ENCODE measurements at places on chromosomes 1 and 21.

- DNase-seq = no peak
These were observed 175.5 kb downstream of the ASTN1 start for GRCh38 chr1:176989023-176989422.

GRCh38 chr1:39269791-39270342 lies 65.4 kb downstream of the MACF1 start:
- no peak for DNase-seq

GRCh38 chr1:40861224-40862003 lies 749 bp downstream of the CITED4 start:
- DNase-seq = no peak

DNA sequence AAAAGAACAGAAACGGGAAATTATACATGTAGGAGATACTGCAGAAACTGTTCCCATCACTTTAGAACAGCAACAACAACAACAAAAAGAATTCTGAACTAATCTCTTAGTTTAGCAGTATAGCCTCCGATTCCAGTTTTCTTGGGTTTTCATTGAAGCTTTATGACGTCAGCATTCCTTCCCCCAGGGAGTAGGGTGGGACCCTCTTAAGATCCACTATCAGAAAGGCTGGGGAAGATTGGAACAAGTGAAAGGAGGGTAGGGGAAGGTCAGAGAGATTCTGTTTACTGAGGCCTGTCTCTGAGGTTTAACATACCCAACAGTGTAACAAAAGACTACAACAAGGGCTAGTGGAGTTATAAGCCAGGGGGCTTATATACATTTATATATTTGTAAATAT lies 121.4 kb upstream of the OLFM3 start:
- DNase-seq = no peak

DNA sequence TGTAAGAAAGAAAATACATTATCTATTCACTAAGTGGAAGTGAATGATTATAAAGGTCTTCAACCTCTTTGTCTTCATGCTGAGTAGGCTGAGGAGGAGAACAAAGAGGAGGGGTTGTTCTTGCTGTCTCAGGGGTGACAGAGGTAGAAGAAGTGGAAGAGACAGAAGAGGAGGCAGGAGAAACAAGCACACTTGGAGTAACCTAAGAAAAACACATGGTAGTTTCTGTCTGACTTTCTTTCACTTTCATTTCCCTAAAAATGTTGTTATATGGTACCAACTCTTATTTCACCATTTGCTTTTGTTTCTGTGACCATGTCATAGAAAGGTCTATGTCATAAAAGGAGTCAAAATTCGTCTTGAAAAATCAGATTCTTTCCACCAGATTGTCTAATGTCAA lies 696.6 kb upstream of the BRINP3 start:
- no peak for DNase-seq

DNA sequence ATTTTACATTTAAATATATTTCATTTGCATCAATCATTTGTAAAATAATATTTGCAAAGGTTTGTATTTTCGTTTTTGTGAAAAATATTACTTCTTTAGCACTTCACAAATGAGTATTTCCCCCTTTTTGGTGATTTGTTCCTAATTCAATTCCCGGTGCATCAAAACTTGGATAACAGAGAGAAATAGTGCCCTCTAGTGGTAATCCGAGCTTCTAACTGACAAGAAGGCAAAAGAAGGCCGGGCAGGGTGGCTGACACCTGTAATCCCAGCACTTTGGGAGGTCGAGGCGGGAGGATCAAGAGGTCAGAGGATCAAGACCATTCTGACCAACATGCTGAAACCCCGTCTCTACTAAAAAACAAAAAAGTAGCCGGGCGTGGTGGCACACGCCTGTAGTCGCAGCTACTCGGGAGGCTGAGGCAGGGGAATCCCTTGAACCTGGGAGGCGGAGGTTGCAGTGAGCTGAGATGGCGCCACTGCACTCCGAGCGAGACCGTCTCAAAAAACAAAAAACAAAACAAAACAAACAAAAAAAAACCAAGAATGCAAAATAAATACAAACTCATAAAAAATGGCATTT lies 137.7 kb downstream of the COL11A1 start:
- DNase-seq = no peak

- DNase-seq = no peak
These were observed 377.2 kb downstream of the PLPP3 start for GRCh38 chr1:56202186-56202585.

DNA sequence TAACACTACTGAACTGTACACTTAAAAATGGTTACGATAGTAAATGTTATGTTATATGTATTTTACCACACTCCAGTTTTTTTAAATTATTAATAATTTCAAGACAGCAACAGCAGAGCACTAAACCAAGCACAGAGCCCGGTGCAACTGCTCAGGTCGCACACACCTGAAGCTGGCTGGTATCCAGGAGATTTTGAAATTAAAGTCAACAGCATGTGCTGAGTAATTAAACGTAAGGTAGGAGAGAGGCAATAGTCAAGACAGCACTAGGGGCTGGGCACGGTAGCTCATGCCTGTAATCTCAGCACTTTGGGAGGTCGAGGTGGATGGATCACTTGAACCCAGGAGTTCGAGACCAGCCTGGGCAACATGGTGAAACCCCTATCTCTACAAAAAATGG lies 35.1 kb upstream of the SLC30A10 start:
- no peak for DNase-seq

GRCh38 chr1:71014178-71014579 lies 33.4 kb downstream of the PTGER3 start:
- no peak for DNase-seq

DNA sequence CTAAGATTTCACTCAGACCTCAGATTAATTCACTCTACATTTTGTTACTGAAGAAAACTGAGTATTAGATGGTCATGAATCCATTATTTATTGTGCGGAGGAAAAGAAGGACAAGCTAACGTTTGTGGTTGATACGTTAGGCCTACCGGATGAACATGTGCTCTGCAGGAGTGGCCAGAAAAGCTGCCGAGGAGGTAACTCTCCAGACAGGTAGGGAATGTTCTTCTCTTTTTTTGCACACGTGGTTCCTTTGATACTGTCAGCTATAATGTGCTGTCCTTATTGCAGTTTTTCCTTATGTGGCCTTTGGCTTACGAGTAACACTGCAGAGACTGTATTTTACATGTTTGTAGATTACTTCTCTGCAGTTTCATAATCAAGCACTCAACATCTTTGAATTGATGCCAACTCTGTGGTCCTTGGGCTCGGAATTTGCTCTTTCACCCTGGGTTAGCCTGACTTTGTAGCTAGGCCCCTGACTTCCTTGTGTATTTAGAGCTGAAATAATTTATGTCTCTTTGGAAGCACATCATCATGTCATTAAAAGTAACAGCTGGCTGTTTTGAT lies 13.6 kb downstream of the MTR start:
- DNase-seq = no peak

GRCh38 chr1:244974550-244974949 lies 110.2 kb upstream of the HNRNPU start:
- no peak for DNase-seq

DNA sequence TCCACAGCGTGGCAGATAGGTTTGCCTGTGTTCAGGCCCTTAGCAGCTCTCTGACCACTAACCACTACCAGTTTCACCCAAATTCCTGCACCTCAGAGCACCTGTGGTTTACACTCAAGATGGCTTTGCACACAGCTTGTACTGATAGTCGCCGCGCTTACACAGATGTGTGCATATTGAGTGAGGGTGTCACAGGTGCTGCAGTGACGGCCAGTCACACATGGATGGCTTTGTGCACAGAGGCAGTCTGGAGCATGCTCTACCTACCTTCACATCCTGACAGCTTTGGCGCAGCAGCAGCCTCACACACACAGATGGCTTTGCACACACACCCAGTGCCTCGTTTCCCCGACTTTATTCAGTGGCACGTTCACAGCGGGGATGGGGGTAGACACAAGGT lies 7.5 kb downstream of the DMAP1 start:
- no peak for DNase-seq

DNA sequence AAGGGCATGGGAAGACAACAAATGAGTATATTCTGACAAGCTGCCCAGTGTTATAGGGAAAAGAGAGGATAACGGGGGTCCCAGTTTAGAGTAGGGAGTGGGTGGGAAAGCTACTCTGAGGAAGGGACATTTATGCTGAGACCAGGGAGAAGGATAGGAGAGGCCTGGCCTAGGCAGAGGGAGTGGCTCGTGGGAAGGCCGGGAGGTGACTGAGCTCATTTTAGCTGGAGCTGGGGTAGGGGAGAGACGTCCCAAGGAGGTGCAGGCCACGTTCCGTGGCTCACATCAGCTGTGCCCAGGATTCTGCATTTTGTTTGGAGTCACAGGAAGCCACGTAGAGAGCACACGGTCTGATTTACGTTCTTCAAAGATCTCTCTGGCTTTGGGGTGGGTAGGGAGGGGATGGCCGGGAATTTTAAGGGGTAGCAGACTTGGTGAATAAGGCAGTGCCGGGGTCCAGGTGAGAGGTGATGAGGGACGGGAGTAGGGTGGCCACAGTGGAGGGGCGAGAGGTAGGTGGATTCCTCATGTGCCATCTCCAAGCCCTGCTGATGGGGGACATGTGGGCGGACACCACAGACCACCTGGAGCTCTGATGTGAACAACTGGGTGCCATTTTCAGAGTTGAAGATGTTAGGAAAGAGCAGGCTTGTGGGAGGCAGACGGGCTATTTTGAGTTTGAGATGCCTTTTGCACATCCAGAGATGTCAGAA lies 4.7 kb downstream of the TINAGL1 start:
- no peak for DNase-seq

DNA sequence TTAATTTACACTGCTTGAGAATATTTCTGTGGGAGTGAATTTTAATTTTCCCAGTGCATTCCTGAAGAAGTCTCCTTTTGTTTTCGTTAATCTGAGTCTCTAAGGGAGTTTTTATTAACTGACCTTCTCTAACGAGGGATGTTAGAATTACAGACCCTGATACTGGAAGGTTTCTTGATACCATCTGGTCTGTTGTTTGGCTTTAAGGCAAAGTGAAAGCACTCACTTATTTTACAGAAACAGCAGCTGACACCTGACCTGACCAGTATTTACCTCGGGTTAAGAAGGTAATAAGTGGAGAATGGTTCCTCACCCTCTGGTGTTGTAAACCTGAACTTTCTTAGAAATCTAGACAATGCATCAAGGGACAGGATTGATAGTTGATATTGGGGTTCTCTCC lies 12.4 kb downstream of the CDC14A start:
- no peak for DNase-seq

GRCh38 chr1:156383023-156383422 lies 14.0 kb downstream of the RHBG start:
- peak; percentile 7 for DNase-seq

GRCh38 chr21:39555911-39556590 lies 56.7 kb upstream of the B3GALT5 start:
- no peak for DNase-seq

DNA sequence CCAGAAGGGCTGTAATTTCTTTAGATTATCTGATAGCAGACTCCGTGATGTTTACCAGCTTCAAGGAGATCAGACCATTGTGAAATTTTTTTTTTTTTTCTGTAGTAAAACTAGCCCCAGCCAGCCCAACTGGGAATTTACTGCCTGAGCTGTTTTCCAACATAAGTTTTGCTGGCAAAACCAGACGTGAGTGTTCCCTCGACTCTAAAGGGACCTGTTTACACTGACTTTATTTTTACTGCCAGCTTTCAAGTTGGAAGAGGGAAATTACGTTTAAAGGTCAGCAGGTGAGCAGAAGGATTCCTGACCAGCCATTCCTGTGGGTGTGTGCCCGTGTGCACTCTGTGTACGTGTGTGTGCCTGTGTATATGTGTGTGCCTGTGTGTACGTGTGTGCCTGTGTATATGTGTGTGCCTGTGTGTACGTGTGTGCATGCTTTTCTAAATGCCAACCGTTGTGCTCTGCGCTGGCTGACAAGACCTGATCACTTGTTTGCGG lies 374 bp downstream of the MAB21L3 start:
- no peak for DNase-seq

DNA sequence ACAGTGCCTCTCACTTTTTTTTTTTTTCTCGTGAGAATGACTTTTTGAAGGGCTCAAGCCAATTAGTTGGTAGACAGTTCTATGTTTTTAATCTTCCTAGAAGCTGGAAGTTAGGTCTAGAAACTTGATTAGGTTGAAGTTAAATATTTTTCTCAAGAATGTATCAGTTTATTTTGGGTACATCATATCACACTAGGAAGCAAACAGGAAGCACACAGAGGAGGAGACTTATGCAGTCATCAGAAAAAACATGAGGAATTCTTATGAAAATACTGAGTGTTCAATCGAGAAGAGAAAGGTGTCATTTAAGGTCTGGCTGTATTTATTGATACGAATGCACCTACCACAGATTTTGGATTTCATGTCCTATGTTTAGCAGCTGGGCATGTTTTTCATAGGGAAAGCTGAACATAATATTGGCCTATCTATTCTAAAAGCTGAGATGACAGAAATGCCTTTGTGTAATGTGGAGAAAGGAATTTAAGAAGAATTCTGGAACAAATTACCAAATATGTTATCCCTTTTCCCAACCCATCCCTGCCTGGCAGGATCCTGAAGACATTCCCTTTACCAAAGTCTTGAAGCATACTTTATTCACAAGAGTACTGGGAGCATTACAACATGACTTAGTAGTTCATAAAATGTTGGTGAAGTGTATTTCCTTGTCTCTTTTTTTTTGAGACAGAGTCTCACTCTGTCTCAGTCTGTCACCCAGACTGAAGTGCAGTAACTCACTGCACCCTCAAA lies 17.5 kb upstream of the ZFP69B start:
- no peak for DNase-seq

DNA sequence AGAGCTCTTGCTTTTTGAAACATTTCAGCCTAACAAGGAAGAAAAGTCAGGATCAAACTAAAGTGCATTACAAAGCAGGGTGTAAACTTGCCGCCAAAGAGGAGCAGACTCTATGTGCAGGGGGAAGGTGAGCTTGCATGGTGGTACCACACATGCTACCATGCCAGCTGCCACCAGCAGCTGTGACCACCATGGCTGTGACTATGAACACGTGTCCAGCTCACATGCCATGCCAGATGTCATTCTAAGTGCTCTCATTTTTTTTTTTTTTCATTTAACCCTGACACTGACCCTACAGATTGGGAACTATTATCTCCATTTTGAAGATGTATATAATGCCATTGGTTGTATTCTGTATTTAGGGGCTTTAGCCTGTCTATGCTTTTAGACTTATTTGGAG lies 79.0 kb downstream of the PCP4 start:
- DNase-seq = no peak

DNA sequence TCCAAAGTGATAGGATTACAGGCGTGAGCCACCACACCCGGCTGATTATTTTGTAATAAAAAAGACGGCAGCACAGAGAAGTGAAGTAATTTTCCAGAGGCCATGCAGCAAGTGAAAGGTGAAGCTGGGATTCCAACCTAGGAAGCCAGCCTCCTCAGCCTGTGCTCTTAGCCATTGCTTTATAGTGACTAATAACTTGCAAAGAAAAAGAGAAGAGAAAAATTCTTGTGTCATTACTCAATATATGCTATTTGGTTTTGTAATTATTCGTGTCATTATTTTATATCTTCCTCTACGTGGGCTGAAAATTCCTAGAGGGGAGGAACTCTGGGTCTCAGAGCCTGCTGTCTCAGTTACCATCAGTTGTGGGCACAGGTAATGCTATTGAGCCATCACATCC lies 1.6 kb upstream of the IER5 start:
- no peak for DNase-seq

DNA sequence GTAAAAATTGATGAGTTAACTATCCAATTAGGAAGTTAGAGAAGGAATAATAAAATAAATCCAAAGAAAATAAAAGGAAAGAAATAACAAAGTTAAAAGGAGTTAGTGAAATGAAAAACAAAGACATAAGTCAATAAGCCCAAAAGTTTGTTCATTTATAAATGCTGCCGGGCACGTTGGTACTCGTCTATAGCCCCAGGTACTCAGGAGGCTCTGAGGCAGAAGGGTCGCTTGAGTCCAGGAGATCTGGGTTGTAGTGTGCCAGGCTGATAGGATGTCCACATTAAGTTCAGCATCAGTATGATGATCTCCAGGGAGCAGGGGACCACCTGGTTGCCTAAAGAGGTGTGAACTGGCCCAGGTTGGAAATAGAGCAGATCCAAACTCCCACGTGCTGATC lies 35.5 kb upstream of the VANGL1 start:
- DNase-seq = no peak
